ENCODE measurements at places on chromosomes 6 and 20. TPM values are rescaled to one million over a fixed set of nuclear protein-coding genes. Genes with fewer than 3 reads are reported as not detected.

DNA sequence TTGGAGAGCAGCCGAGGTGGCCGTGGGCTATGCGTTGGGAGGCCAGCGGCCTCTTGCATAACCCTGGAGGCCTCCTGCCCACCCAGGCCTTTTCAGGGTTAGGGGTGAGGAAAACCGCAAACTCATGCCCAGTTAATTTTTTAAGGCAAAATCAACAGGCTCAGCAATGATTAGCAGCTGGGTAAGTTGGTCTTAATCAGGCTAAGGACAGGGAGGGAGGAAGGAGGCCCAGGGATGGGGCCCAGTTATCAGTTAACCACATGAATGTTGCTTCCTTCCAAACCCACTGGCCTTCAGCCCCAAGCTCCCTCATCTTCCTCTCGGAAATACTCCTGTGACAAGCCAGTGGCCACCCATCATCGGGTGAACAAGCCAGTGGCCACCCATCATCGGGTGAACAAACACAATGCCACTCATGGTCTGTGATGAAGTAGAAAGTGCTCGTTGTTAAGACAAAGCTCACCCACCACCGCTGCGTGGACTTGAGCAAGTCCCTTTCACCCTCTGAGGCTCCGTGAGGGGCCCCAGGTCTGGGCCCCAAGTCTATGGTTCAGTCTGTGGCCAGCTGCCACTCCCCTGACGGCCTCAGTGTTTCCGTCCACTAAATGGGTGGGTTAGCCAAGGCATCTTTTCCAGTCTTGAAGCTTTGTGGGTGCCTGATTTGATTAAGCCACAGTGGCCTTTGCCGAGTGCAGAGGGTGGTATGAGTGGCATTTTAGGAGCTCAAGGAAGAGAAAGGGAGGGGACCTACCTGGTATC, 39.4 kb downstream of the HNF4A start:
- H3K27ac ChIP-seq, result no peak overlapping the region
- H3K4me3 ChIP-seq, result no peak overlapping the region
- no peaks in the 10 kb centered on the region for H3K36me3 ChIP-seq
- H3K27me3 ChIP-seq, result peaks cover 18% of the 10 kb centered on the region

GRCh38 chr20:53104884-53105283, 132.7 kb downstream of the TSHZ2 start:
- H3K36me3 ChIP-seq, result no peaks in the 10 kb centered on the region
- H3K4me1 ChIP-seq, result no peaks in the 10 kb centered on the region
- no peaks in the 10 kb centered on the region for H3K27me3 ChIP-seq
- DNase-seq, result no peak
- no peak overlapping the region for H3K27ac ChIP-seq

DNA sequence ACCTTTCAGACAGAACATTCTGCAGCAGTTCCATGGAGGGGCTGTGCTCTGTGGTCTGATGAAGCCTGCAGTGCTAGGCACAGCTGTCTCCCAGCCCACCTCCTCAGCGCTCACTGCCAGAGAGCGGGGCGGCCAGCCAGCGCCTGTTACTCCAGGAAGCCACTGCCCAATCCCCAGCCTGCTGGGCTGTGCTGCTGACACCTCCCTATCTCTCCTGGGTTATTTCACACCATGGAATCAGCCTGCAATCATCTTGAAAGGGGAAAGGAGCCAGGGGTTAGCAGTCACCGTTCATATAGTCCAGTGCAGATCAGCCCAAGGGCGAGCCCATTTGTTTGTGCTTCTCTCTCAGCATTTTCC, 46.3 kb upstream of the NHSL1 start:
- H3K4me1 ChIP-seq, result peaks cover 36% of the 10 kb centered on the region
- H3K4me3 ChIP-seq, result peak overlapping the region; percentile 51
- peak overlapping the region; percentile 87 for H3K27ac ChIP-seq
- H3K27me3 ChIP-seq, result no peaks in the 10 kb centered on the region
- H3K36me3 ChIP-seq, result no peaks in the 10 kb centered on the region

The AFG1L gene
- total RNA-seq, result 11.2 TPM

The SASH1 gene
- 27.1 TPM for total RNA-seq
